ENCODE measurements at places on chromosomes 5 and 9.
A peak's percentile ranks its signal among the peaks of the same experiment; 100 is the strongest.

DNA sequence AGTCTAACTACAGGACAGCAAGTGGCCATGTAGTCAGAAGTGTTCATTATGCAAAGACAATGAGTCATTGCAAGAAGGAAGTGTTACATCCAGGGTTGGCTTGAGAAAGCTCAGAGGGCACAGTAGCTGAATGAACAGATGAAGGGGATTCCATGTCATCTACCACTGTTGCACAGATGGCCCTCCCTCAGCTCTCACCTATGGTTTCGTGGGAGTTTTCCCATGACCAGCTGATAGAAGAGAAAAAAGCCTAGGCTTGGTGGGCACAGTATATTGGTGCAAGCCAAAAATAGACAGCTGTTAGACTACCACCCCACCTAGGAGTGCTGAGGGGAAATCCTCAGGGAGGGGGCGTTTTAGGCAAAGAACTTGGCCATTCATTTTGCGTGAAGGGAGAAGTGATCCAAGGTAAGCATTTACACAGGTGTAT, 217.0 kb downstream of the DMRT2 start:
- DNase-seq, result no peak

DNA sequence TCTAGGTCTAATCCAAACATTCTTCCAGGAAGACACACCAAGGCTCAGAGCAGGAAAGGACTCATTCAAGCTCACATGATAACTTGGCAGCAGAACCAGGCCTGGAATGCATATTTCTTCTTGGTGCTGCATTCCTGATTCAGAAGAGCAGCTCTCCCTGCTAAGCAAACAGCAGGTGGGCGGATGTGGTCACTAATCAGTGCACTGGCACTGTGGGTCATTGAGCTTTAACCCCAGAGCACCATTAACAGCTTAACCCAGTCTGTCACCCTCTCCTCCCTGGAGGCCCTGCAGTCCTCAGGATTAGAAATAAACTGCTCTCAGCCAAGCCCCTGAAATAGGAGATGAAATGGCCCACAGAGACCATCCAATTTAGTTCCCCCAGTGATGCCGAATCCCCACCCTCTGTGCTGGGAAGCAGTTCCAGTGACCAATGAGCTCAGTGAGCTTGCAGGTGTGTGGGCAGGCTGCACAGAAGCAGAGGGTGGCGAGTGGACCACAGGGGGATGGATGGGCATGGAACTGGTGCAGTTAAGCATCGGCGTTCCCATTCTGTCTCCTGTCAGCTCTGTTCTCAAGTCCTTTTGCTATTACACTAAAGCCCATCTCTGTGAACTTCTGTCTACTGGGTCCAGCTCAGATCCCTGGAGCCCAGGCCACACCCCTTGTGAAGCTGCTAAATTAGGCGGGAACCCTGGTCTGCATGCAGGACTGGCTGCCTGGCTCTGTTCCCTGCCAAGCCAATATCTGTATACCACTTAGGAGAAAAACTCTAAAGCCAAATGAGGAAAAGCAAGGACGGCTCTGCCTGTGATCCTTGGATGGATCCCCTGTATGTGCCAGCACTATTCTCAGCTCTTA, 16.6 kb upstream of the MEGF9 start:
- no peak for DNase-seq

GRCh38 chr9:36772449-36773403, 200.0 kb downstream of the MELK start:
- peak; percentile 15 for DNase-seq

GRCh38 chr5:74192606-74193299, 447.8 kb downstream of the ENC1 start:
- no peak for DNase-seq

DNA sequence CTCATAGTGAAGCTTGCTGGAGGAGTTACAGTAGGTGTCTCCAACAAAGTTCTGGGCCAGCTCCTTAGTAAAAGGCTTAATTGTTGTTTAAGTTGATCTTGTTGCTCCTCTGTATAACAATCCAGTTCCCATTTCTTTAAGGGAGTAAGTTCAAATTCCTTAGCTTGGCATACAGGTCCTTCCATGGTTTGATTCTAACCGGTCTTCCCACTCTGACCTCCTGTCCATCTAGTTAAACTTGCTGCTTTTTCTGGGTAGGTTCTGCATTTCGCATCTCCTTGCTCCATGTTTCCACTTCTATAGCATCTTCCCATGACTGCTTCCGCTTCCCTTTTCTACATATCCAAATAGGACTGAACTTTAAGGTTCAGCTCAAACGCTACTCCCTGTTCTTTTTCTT, 95.5 kb downstream of the ARHGAP26 start:
- DNase-seq, result no peak

- DNase-seq, result no peak
Observed at GRCh38 chr9:131167146-131167692, 41.8 kb downstream of the NUP214 start.

- no peak for DNase-seq
Observed at GRCh38 chr5:55480781-55481180, 54.0 kb downstream of the PLPP1 start.

GRCh38 chr5:28344836-28345433, 1306.5 kb upstream of the CDH9 start:
- DNase-seq, result no peak

DNA sequence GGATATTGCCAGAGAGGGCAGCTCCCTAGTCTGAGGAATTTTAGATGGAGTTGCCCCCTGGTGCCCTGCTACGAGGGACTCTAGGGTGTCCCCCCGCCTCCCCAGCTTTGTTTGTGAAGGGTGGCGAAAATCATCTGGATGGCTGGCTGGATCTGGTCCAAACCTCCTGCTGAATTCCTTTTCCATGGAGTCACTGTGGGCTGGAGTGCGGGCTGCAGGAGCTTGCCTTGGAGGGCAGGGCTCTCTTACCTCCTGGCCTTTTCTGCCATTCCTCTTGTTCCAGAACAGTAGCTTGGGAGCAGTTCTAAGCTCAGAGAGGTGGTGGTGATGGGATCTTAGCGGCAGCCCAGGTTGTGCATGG, 2.1 kb downstream of the SYNPO start:
- DNase-seq, result no peak

DNA sequence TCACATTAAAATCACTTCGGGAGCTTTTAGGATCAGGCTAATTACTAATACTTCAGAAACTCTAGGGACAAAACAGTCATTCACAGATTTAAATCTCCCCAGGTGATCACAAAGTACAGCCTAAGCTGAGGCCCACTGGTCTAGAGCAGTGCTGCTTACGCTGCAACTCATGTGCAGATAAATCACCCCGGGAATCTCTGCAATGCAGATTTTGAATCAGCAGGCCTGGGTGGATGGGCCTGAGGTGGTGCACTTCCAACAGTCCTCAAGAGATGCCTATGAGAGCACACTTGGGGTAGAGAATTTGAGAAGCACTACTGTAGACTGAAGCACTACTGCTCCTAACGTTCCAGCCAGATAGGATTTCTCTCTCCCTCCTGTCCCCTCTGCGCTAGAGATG, 28.4 kb downstream of the CSF1R start:
- no peak for DNase-seq

DNA sequence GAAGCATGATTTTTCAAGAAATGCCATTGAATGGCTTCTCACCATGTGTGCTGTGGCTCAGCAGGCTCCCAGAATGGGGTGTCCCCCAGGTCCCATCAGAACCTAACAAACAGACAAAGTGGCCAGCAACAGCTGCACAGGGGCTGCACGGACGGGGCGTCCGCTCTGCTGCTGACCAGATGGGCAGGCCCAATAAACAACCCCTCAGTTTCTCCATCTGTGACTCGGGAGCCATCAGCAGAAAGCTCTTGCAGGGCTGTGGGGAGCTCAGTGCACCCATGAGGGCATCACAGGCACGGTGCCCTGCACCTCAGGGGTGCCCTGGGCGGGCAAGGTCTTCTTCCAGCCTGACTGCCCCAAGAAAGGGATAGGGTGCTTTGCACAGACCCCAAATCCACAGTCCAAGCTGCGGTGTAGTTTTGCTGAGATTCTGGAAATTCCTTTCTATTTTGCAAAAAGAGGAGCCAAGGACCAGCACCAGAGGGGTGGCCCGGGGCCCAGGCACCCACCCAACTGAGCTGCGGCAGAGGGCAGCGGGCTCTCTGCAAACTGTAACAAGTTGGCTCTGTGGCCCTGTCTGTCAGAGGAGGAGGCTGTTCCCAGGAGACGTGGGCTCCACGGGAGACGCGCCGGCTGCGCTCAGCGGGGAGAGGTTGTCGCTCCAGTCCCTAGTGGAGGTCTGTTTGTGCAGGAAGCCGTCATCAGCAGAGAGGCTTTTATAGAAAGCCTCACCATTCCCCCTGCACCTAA, 138.7 kb upstream of the PPP1R26 start:
- no peak for DNase-seq

DNA sequence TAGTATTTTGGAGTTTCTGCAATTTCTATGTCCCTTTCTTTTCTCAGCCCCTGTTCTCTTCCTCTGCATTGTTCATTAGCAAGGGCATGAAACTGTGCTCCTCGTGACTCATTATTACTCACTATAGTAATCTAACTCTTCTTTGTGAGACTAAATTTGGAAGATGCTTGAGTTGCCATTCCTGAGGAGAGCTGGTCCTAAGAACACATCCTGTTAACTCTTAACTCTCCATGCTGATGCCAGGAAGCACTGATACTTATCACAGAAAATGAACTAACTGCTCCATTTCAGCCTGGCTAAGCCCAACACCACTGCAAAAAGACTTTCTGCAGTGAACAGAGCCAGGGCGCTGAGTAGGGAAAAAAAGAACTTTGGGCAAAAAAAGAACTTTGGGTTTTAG, 10.6 kb upstream of the CSNK1A1 start:
- DNase-seq, result no peak

DNA sequence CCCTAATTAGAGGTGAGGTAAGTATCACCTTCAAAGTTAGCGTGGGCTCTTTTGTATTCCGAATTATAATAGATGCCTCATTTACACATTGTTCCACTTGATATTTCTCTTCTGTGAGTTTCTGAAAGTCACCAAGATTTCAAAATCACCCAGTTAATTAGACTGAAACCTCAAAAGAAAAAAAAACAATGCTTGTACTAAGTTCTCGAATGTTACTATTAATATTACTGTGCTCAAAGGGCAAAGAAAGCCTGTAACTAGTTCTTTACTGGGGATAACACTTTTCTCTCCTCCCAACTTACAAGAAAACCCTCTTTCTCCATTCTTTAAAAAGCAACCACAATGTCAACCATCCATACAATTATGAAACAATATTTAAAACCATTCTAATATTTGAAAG, 98.5 kb downstream of the STRBP start:
- no peak for DNase-seq

GRCh38 chr5:135313946-135314345, 85.1 kb downstream of the MACROH2A1 start:
- no peak for DNase-seq

DNA sequence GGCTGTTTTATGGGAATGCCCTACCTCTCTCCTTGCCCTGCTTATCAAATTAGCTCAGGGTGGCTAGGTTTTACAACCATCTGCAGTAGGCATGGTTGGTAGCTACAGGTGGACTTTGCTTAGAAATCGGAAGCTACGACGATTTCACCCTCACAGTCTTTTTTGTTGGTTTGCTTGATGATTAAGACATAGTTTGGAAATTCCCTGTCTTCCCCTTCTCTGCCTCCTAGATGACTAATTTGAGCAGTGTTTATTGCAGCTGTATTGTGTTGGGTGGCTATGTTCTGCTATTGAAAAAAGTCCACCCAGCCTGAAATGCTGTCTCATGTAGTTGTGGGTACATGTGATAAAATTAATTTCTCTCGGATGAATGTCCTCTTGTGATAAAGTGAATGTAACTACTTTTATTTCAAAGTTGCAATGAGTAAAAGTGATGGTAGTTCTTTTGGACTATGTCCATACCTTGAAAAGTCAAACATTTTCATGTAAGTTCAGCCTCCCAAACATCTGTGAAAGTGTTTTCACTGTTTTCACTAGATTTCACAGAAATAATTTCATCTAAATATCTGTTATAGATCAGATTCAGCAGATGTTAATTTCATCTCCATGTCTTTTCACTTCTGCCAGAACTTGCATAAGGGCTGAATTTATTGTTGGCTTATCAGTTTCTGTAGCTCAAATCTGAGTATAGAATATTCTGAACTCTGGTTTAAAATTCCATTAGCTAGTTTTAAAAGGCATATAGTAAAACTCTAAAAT, 37.3 kb upstream of the FYB1 start:
- peak; percentile 80 for DNase-seq

- no peak for DNase-seq
Observed at GRCh38 chr5:11304641-11305040, 543.6 kb upstream of the DAP start.

- DNase-seq, result no peak
Observed at GRCh38 chr5:4019009-4019769, 423.6 kb downstream of the IRX1 start.

DNA sequence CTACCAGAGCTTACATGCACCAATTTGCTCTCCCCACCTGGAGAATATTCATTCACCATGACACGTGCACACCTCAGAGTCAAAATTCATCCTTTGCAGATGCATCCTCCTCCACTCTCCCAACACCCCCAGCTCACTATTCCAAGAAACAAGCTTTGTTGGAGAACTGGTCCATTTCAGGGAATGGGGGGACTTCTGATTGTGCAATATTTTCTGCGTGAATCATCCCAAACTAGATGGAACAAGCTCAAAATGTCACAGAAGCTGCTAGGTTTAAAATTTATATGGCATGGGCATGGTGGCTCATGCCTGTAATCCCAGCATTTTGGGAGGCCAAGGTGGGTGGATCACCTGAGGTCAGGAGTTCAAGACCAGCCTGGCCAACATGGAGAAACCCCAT, 3.6 kb downstream of the GLDC start:
- no peak for DNase-seq

GRCh38 chr9:131926360-131926922, 153.2 kb downstream of the MED27 start:
- no peak for DNase-seq

- DNase-seq, result no peak
Observed at GRCh38 chr9:20303066-20303465, 319.2 kb downstream of the MLLT3 start.

GRCh38 chr5:36657563-36657995, 51.2 kb downstream of the SLC1A3 start:
- no peak for DNase-seq

DNA sequence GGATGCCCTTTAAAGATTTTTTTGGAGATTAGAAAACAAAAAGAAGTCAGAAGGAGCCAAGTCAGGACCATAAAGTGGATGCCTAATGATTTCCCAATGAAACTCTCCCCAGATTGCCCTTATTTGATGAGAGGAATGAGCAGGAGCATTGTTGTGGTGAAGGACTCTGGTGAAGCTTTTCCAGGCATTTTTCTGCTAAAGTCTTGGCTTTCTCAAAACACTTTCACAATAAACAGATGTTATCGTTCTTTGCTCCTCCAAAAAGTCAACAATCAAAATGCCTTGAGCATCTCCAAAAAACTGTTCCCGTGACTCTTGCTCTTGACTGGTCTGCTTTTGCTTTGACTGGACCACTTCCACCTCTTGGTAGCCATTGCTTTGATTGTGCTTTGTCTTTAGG, 121.8 kb downstream of the CAAP1 start:
- DNase-seq, result no peak

GRCh38 chr9:126709241-126709640, 95.5 kb downstream of the LMX1B start:
- DNase-seq, result no peak
